Fibroblast of skin of right biceps (primary cell): ENCODE measurements at places on chromosomes 11 and 22.

DNA sequence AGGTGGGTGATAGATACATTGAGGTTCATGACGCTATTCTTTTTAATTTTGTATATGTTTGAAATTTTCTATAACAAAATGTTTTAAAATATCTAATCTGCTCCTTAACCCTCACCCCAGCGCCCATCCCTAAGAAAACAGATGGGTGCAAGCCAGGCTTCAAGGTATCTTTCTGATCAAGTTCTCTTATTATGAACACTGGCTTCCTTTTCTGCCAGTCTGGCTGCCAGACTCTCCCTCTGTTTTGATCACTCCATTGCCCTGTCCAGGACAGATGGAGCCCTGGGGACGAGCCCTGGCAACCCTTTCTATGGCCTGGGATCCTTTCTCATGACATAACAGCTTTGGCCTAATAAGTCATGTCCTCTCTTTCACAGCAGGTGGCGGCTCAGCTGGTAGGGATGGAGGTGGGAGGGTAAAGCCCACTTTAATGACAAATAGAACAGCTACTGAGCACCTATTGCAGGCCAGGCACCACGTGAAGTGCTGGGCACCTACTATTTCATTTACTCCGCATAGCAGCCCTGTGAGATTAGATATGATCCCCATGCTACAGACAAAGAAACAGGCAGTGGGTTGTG lies 38.4 kb downstream of the DRD2 start:
- no peak for DNase-seq

- no peak for DNase-seq
These were observed 704 bp upstream of the CFL1 start for GRCh38 chr11:65858681-65859087.

DNA sequence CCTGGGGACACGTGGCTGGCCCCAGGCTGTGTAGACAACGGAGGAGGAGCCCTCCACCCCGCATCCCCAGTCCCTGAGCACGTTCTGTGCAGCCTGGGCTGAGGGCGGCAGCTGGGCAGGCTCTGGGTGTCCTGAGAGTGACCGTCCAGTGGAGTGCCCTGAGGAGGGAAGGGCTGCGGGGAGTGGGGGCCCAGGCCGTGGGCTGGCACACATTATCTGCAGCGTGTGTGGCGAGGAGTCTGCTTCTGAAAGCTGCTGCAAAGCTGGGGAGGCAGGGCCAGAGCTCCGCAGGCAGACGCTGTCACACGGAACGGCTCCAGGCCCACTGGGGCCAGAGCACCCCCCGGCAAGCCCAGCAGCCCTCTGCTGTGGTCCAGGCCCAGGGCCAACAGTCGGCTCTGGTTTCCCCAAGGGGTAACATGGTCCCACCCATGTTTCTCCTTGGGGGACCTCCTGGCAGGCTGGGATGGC lies 835 bp upstream of the ANO9 start:
- no peak for DNase-seq

DNA sequence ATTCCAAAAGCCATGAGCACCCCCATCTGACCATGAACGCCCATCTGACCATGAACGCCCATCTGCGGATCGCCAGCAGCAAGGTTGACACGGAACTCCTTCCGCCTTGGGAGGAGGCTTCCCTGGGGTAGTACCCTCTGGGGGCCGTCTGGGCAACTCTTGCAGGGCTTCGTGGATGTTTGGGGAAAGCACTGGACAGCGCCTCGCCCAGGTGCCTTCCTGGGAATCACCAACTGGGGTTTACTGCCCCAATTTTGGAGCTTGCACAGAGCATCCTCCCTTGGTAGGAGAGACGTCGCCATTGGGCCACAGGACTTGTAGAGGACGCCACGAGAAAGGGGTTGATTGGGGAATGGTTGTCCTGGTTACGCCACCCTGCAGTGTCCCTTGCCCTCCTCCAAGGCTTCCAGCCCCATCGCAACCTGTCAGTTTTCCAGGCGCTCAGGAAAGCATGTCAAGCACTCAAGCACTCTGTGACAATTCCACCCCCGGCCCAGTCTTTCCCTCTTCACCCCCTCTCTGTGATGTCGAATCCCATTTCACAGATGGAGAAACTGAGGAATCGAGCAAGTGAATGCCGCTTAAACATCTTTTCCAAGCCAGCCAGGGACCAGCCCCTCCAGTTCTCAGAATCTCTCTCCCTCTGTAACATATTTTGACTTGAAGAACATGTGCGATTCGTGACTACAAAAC lies 914 bp upstream of the PRDM11 start:
- peak; percentile 44 for DNase-seq

GRCh38 chr11:122523846-122524805 lies 131.4 kb upstream of the UBASH3B start:
- DNase-seq, result peak; percentile 86

- peak; percentile 22 for DNase-seq
These were observed 1.4 kb downstream of the CDKN1C start for GRCh38 chr11:2883979-2884815.

DNA sequence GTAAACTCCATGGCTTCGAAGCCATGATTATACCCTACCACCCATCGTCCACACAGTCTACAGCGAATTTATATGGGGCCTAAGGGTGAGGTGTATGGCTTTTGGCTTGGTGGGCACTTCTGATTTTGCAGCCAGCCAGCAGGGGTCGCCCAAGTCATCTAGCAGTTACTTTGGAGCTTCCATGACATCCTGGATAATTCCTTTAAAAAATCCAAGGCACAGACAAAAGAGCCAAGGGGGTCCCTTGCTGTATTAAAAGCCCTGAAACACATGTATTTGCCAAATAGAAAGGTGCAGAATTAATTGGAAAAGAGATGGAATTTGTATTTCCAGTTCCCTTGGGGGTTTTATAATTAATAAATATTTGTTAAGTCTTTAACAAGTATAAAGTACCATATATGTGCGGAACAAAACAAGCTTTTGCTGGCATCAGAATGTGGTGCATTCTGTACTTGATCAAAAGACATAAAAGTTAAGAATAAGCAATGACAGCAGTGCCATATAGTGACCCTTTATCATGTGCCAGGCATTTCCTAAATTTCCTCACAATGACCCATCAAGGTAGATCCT lies 132.8 kb upstream of the PITPNB start:
- DNase-seq, result peak; percentile 67

DNA sequence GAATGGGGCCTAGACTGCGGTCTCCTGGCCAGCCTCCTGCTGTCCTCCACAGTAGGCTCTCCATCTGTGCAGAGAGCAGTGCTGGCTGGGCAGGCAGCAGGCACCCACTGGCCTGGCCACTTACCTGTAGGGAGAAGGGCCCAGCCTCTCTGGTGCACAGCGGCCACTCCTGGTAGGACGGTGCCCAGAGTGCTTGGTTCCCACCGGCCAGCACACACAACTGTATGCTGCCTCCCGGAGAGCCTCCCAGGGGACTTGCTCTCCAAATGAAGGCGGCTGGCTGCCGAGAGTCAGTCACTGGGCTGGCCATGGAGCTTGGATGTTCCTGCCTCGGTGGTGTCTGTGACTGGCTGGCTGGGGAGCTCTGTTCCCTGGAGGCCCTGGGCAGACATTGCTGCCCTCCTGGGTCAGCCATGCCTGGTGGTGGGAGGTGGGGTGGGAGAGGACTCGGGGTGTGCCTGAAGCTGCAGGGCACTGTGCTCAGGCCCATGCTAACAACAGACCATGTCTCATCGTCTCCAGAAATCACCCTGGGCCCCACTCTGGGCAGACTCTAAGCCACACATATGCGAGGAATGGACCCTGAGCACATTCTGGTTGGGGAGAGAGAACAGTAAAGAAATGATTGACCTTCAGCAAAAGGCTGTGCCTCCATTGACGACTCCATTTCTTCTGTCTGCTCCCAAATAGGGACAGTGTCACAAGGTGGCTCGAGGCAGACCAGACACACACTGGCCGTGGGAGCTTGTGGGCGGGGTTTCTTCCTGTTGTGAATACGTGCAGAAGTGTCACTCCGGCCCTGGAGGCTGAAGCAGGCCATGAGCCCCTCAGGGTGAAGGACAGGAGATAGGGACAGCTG lies 350.8 kb downstream of the TBC1D22A start:
- DNase-seq, result no peak

GRCh38 chr11:13287036-13287435 lies 9.4 kb downstream of the BMAL1 start:
- no peak for DNase-seq
